ENCODE measurements at places on chromosomes 7 and 10. TPM values are rescaled to one million over a fixed set of nuclear protein-coding genes. Genes with fewer than 3 reads are reported as not detected.

DNA sequence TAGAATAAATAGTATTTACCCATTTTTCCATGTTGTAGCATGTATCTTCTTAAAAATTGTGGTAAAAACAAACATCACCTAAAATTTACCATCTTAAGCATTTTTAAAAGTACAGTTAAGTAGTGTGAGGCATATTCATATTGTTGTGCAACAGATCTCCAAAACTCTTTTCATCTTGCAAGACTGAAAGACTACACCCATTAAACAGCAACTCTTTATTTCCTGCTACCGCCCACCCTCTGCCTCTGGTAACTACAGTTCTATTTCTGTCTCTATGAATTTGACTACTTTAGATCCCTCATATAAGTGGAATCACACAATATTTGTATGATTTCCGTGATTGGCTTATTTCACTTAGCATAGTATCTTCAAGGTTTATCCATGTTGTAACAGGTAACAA, 40.0 kb upstream of the AGBL3 start:
- H3K36me3 ChIP-seq, result peaks cover 25% of the 10 kb centered on the region
- no peak overlapping the region for H3K27ac ChIP-seq
- peaks cover 3% of the 10 kb centered on the region for H3K4me1 ChIP-seq
- DNase-seq, result no peak
- no peak overlapping the region for H3K4me3 ChIP-seq
- H3K27me3 ChIP-seq, result no peaks in the 10 kb centered on the region

DNA sequence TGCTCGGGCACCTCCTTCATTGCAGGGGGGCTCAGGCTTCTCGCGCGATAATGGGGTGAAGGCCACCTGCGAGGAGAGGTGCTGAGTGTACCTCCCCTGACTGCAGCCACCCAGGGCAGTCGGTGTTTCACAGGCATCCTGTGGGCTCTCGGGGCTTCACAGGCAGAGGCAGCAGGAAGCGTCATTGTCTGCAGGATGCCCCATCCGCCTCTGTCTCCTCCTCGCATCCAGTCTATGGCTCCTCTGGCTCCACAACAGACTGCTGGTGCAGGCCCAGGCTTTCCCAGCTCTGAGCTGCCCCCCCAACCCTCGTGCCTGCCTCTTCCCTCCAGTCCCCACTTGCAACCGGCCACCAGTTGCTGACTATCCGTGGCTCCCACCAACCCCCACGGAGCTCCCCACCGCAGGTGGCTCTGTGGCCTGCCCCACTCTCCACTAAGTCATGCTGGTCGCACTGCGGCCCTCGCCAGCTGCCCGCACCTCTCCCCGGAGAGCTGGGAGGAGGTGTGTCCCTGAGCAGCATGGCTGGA, 36.5 kb downstream of the CAMK2B start:
- H3K27ac ChIP-seq, result no peak overlapping the region
- H3K36me3 ChIP-seq, result no peaks in the 10 kb centered on the region
- peaks cover 13% of the 10 kb centered on the region for H3K27me3 ChIP-seq
- no peak overlapping the region for H3K4me3 ChIP-seq
- DNase-seq, result peak; percentile 48

DNA sequence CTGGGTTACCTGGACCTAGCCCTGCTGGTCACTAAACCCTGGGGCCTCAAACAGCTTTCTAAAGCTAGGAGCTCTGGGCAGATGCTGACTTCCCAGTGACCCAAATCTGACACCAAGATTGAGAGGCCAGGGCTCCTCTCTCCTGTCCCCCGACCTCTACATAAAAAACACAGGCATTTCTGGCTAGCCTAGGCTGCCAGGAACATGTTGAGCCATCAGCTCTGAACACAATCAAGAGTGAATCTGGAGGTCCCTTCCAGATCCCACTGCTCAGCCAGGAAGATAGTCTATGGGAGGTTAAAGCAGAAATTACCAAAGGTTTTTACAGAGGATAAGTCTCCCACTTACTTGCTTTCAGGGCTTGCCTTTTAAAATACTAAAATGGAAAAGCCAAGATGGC, 22.1 kb upstream of the PDE1C start:
- H3K27me3 ChIP-seq, result no peaks in the 10 kb centered on the region
- H3K36me3 ChIP-seq, result no peaks in the 10 kb centered on the region
- no peaks in the 10 kb centered on the region for H3K4me1 ChIP-seq
- DNase-seq, result no peak

Gene PURB
- total RNA-seq, result 26.0 TPM

DNA sequence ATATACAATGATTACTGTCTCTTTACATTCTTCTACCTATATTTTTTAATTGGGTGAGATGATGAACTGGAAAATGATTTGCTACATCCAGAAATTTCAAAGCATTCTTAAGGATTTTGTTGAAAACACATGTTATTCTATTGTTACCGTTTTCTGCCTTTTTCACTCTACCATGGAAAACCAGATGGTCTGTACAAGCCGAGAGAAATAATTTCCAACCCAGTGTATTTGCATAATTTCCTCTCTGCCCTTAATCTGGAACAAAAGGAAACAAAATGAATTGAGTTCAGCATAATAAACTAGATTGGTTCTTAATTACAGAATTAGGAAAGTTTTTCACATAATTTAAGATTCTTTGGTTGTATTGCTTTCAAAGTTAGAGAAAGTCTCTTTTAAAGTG, 211.2 kb downstream of the CACNB2 start:
- no peak overlapping the region for H3K27ac ChIP-seq
- H3K36me3 ChIP-seq, result no peaks in the 10 kb centered on the region
- no peaks in the 10 kb centered on the region for H3K27me3 ChIP-seq
- H3K4me1 ChIP-seq, result no peaks in the 10 kb centered on the region

DNA sequence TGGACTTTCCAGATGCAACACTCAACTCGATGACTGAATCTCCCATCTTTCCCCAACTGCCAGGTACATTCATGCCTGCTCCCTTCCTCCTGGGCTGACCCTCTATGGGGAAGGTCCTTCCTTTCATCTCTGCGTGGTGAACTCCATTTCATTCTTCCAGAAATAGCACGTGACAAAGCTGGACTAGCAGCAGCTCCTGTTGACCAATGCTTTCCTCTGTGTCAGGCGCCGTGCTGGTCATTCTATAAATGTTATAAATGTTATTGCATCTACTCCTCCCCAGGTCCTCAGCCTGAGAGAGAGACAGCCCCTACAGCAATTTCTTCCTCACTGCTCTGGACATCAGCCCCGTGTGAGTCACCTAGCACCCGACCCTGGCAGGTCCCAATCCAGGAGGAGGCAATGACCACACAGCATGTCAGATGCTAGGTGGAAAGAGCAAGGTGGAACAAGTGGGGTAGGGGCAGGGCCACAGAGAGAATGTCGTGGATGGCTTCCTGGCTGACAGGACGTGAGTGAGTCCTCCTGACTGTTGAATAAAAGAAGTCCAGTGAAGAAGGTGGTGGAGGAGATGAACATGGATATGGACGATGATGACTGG, 178.1 kb downstream of the ADAM12 start:
- no peak overlapping the region for H3K27ac ChIP-seq
- DNase-seq, result no peak
- no peak overlapping the region for H3K4me3 ChIP-seq
- H3K4me1 ChIP-seq, result no peaks in the 10 kb centered on the region
- H3K36me3 ChIP-seq, result no peaks in the 10 kb centered on the region
- H3K27me3 ChIP-seq, result no peaks in the 10 kb centered on the region

DNA sequence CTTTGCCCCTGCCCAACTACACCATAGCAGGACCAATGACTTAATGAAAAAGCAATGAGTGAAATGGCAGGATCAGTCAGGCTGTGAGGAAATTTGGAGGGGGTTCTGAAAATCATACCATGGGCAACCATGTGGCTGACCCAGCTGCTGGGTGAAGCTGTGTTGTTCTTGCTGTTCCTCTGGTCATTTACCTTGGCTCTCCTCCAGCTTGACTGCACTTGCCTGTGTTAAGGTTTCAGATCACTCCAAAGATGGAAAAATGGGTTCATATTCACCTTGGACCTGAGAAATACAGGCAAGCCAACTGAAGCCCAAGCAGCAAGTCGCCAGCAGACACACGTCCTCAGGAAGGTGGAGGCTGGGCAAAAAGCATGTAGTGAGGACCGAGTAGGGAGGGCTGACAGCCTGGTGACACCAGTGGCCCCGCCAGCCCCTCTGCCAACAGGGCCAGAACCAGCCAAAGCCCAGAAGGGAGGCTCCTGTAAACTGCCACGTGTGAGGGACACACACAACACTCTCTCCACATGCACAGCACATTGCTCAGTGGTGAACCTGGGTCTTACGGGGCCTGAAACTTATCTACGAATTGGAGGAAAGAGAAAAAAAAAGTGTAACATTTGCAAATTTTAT, 40.1 kb downstream of the PARP12 start:
- DNase-seq, result no peak
- H3K4me1 ChIP-seq, result no peaks in the 10 kb centered on the region
- no peaks in the 10 kb centered on the region for H3K27me3 ChIP-seq
- no peak overlapping the region for H3K4me3 ChIP-seq

Gene TLL2
- not detected for total RNA-seq

- no peaks in the 10 kb centered on the region for H3K36me3 ChIP-seq
- H3K4me1 ChIP-seq, result no peaks in the 10 kb centered on the region
- DNase-seq, result peak; percentile 12
- no peak overlapping the region for H3K27ac ChIP-seq
- no peaks in the 10 kb centered on the region for H3K27me3 ChIP-seq
- no peak overlapping the region for H3K4me3 ChIP-seq
Observed at GRCh38 chr7:73969991-73970390, 58.0 kb upstream of the ELN start.

Gene HMX3
- total RNA-seq, result not detected

DNA sequence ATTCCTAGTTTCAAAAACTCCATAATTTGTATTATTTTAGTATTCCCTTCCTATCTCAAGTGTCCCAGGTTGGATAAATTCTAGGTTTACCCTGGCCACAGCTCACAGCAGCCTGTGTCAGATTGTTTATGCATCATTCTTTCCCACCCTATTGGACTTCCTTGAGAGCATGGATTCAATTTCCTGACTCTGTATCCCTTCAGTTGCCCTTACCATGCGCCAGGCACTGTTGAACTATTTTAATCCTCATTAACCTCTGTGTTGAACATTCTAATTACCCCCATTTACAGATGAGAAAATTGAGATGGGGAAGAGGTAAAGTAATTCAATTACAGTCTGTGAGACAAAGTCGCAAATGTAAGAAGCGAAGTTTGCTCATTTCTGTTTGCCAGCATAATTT, 58.8 kb downstream of the STEAP1B start:
- DNase-seq, result no peak
- no peak overlapping the region for H3K4me3 ChIP-seq
- H3K36me3 ChIP-seq, result no peaks in the 10 kb centered on the region
- H3K27ac ChIP-seq, result no peak overlapping the region
- H3K4me1 ChIP-seq, result peaks cover 28% of the 10 kb centered on the region
- no peaks in the 10 kb centered on the region for H3K27me3 ChIP-seq

- no peak for DNase-seq
- H3K4me1 ChIP-seq, result peaks cover 4% of the 10 kb centered on the region
- no peak overlapping the region for H3K4me3 ChIP-seq
- H3K27ac ChIP-seq, result no peak overlapping the region
- H3K27me3 ChIP-seq, result no peaks in the 10 kb centered on the region
Observed at GRCh38 chr7:23275912-23276311, 23.2 kb upstream of the MALSU1 start.

Gene ARID5B
- total RNA-seq, result 34.1 TPM

Gene MYPN
- not detected for total RNA-seq

Gene NUPR2
- 0.98 TPM for total RNA-seq

- no peak overlapping the region for H3K27ac ChIP-seq
- DNase-seq, result no peak
- no peaks in the 10 kb centered on the region for H3K27me3 ChIP-seq
Observed at GRCh38 chr10:48594803-48595538, 9.9 kb downstream of the ARHGAP22 start.

DNA sequence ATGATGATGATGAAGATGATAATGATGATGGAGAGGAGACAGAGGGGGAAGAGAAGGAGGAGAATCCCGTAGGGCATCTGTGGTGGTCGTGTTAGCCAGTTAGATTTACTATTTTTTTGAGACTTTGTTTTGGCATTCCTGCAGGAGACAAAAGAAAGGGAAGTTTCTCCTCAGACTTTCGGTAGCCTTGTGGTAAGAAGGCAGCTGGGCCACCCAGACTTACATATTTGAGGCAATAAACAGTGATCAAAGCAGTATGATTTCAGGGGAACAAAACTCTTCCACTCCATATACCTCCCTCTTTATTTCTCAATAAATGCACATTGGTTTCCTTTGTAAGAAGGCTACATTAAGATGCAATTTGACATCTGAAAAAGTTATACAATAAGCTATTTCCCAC, 32.4 kb upstream of the BICC1 start:
- H3K27ac ChIP-seq, result no peak overlapping the region
- H3K36me3 ChIP-seq, result no peaks in the 10 kb centered on the region
- no peaks in the 10 kb centered on the region for H3K4me1 ChIP-seq
- no peak for DNase-seq
- H3K4me3 ChIP-seq, result no peak overlapping the region

Data from upper lobe of right lung (tissue), 1 donor.